ENCODE measurements at places on chromosomes 12 and 14.

- DNase-seq: no peak
Observed at GRCh38 chr12:62907561-62907960, 27.4 kb downstream of the PPM1H start.

DNA sequence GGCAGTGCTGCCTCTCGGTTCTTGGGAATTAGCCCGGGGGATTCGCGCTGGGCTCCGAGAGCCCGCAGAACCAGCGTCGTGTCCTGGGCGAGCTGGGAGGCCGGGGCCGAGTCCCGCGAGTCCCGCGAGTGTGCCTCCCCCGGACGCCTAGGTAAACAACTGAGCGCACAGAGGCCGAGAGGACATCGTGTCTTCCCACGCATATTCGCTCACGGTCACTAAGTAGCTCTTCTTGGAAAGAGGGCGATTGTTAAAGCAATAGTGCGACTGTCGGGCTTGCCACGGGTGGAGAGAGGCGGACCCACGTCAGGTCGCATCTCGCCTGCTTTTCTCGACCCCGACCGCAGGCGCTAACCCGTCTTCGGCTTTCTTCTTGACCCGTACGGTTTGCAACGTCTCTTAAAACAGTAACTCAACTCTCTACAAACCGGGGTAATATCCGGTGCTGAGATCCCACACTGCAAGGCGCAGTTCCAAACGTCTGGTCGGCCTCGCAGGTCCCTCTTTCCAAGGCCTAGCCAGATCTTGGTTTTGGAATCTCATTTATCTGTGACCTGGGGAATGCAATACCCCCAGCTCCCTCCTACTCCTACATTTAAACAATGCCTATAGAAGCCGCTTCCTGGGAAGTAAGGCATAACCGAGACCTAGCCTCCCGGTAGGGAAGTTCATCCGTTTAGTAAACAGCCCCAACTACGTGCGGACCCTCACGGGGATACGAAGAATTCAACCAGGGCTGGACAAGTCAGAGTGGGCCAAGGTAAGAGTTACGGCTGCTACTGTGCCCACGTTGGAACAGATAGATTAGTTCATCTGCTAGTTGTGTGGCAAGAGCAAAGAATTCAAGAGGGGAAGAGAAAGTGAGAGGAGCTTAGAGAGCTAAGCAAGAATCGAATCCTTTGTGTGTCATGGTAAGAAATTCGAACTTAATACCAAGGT, 736 bp upstream of the PHLDA1 start:
- DNase-seq: no peak

GRCh38 chr14:24943024-24943423, 106.9 kb downstream of the STXBP6 start:
- DNase-seq: no peak

DNA sequence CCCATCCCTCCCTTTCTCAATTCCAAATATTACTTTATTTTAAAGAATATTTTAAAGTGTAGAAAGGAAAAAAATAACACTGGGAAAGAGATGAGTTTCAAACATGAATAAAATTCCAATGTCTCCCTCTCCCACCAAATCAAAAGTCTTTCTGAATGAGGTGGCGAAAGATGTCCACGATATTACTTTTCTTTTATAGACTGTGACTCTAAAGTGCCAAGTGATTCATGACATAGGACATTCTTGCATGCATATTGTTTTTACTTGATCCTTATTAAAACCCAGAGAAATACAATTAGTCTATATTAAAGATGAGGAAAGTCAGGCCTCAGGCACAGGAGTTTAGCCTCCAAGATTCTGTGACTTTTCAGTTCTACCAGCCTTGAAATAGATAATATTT, 16.0 kb upstream of the LUM start:
- DNase-seq: no peak

DNA sequence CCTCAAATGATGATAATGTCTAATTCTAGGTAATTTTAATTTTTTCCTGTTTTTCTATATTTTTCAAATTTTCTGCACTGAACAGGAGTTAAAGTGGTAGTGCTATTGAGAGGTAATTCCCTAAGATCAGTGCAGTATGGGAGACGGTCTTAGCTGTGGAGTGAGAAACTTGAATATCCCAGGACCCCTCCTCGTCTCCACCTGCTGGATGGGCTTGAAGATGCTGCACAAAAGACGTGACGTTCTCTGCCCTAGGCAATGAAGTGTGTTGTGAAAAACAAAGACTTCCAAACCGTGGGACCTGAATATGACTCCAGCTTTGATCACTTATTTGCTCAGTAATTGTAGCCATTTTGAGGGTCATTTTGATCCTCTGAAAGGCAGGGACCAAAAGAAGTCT, 298.1 kb downstream of the VRK1 start:
- DNase-seq: no peak

GRCh38 chr12:21906919-21907493, 34.2 kb downstream of the ABCC9 start:
- DNase-seq: no peak

GRCh38 chr12:106919910-106920544, 35.7 kb upstream of the TMEM263 start:
- DNase-seq: peak; percentile 27

Measured in brain pericyte (primary cell).